Glutamatergic neuron (in vitro differentiated cells): ENCODE measurements at places on chromosomes 7 and 10.

DNA sequence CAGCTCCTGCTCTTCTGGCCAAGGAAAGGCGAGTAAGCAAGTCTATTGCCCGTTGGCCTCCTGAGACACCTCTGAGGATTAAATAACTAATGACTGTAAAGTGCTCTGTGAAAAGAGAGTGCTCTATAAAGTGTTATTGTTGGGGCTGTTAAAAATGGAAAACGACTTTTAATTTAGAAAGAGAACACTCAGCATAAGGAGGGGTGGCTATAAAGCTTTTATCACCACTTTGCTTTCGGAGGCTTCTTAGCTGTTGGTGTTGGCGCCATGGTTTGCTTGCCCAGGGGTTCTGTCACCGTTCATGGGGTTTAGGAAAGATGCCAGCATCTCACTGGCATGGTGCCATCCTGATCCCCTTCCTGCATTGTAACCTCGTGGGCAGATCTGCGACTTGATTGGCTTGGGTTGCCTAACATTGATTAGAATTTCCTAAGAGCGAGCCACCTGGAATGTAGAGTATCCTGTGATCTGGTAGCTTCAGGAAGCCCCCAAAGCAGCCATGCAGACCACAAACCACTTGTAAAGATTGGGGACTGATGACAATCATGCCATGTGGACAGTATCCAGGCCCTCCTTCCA is 509.9 kb downstream of the LRMDA start:
- H3K4me1 ChIP-seq, result peaks cover 13% of the 10 kb centered on the region
- H3K4me3 ChIP-seq, result no peak overlapping the region
- H3K27ac ChIP-seq, result no peak overlapping the region
- H3K27me3 ChIP-seq, result peaks cover 4% of the 10 kb centered on the region

DNA sequence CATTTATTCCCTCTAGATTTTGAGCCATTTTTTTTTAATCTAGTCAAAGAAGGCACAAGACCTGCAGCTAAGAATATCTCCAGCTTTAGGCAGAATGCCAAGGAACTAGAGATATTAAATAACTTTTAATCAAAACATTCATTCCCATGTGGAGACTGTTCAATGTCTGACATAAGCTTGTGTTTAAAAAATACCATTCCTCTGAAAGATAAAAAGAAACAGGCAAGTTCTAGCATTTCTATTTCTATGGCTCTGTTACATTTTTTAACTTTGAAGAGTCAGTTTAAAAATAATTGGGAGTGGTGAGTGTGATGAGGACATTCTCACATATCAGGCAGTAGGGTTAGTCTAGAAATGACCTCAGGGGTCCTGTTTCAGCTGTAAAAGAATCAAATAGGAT is 48.0 kb downstream of the RHOBTB1 start:
- no peaks in the 10 kb centered on the region for H3K27me3 ChIP-seq
- H3K4me1 ChIP-seq, result no peaks in the 10 kb centered on the region
- no peak overlapping the region for H3K4me3 ChIP-seq
- H3K27ac ChIP-seq, result no peak overlapping the region
- DNase-seq, result no peak

DNA sequence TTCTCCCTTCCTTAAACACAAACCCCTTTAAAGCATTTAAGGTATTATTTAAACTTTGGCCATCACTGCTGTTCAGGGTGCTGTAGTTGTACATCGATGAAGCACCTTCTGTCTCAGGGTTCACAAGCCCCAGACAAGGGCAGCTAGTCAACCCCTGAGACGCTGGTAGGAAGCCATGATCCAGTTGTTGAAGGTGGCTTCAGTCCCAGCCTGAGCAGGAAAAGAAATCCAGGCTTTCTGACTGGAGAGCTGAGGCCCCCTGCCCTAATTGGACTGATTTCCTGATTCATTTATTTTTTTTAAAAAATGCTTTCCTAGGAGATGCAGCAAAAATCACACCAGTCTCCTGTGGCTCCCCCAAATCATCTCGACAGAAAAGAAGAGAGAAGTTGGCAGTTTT is 15.8 kb downstream of the CPA1 start:
- no peak for DNase-seq
- peaks cover 34% of the 10 kb centered on the region for H3K4me1 ChIP-seq
- no peaks in the 10 kb centered on the region for H3K36me3 ChIP-seq
- H3K27ac ChIP-seq, result no peak overlapping the region

DNA sequence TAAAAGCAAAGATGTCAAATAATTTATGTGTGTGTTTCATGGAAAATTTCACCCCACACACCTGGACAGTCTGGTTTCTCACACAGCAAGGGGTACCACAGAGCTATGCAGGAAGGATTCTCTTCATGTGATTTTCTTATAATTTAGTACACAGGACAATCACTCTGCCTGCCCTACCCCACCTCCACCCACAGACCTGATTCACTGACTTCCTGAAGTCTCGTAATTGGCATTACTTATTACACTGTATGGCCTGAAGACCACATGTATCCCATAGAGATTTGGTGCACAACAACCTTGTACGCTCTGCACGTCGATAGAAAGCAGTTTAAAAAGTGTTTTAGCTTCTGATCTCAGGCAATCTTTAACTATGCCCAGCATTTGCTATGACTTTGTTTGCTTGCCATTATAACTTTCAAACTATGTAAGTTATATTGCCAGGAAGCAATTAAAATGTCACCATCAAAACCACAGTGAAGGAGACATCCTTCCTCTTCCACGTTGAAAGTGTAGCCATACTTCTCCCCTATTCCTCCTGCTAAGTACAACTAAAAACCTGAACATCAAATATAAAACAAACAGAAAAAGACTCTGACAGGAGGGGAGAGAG is 279.4 kb upstream of the IMMP2L start:
- H3K36me3 ChIP-seq, result peaks cover 2% of the 10 kb centered on the region
- no peak overlapping the region for H3K4me3 ChIP-seq
- no peaks in the 10 kb centered on the region for H3K4me1 ChIP-seq

GRCh38 chr10:116829711-116830110 is 19.6 kb upstream of the ENO4 start:
- H3K27me3 ChIP-seq, result no peaks in the 10 kb centered on the region
- no peak for DNase-seq
- peaks cover 7% of the 10 kb centered on the region for H3K4me1 ChIP-seq
- H3K27ac ChIP-seq, result no peak overlapping the region
- H3K4me3 ChIP-seq, result no peak overlapping the region
- no peaks in the 10 kb centered on the region for H3K36me3 ChIP-seq

DNA sequence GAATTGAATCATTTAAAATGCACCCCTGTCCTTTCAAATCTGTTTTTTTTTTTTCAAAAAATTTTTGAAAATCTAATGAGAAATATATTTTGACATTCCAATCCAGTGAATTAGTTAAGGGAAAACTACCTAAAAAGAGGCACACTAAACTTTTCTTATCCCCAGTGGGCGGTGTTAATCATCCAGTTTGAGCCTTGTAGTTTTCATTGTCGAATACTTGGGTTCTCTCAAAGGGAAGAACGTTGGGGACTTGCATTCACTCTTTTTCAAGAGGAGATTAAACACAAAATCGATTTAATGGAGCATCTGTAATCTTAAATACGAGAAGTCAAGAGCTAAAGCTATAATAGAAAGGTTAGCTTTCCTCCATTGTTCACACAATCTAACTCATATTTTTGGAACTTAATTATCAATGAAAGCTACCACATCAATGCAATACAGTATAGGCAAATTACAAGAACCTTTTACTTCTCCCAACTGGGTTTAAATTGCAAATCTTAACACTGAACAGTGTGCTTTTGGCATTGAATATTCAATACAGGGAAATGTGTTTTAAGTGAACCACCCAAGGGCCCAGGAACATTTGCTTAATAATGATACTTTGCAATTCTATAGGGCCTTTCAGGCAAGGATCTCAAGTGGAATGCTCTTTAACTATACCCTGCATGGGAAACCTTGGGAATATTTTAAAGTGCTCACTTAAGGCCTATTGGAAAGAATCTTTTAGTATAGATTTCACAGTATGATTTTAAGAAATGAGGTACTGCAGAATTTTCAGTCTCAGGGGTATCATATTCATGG is 13.1 kb upstream of the SP8 start:
- no peaks in the 10 kb centered on the region for H3K36me3 ChIP-seq
- H3K27me3 ChIP-seq, result peaks cover 15% of the 10 kb centered on the region
- H3K4me1 ChIP-seq, result peaks cover 5% of the 10 kb centered on the region
- DNase-seq, result no peak
- H3K27ac ChIP-seq, result no peak overlapping the region

DNA sequence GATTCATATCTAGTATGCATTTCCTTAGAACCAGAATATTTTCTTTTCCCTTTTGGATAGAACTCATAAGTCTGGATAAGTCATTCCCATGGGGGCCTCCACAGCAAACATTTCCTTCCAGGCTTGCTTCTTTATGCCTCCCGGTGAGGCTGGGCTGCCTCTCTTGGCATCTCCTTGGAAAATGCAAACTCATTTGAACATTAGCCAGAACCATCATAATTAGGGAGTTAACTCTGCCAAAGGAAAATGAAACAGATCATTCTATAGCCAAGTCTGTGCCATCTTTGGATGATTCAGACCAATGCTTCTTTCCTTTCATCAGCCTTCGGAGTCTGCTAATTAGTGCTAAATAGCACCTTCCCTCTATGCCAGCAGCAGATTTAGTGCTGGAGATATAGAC is 81.1 kb downstream of the PLPP4 start:
- peaks cover 17% of the 10 kb centered on the region for H3K36me3 ChIP-seq
- DNase-seq, result no peak
- no peak overlapping the region for H3K4me3 ChIP-seq
- peaks cover 4% of the 10 kb centered on the region for H3K27me3 ChIP-seq

DNA sequence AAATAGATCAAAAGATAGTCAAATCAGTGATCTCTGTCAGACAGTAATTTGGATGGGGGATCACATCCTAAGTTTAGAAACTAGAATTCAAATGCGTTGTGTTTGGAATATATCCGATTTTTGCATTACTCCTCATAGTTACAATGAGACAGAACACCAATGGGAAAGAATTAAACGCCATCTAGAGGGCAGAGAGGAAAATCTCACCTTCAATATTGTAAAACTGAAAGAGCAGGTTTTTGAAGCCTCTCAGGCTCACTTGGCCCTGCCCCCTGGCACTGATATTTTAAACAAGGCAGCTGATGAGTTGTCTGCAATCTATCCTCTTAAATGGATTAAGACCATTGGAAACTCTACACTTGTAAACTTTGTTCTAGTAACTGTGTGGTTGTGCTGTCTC is 17.7 kb downstream of the FRG2B start:
- no peak for DNase-seq
- H3K4me1 ChIP-seq, result no peaks in the 10 kb centered on the region
- no peak overlapping the region for H3K27ac ChIP-seq

DNA sequence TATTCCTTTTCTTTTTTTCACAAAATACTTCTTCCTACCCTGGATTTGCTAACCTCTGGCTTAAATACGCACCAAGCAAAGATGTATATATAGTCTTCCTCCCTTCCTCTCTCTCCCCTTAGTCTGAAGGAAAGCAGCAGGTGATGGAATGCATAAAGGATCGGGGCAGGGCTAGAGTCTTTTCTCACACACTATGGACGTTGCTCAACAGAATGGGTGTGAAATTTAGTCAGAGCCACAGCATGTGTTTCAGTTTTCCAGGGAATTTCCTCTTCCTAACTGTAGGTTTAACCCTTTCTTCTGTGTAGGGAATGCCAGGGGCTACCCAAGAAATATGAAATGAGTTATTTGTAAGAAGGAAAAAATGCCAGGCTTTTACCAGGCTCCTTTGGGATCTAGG is 71.4 kb upstream of the NFKB2 start:
- no peak overlapping the region for H3K27ac ChIP-seq
- DNase-seq, result no peak
- no peak overlapping the region for H3K4me3 ChIP-seq
- H3K36me3 ChIP-seq, result no peaks in the 10 kb centered on the region

DNA sequence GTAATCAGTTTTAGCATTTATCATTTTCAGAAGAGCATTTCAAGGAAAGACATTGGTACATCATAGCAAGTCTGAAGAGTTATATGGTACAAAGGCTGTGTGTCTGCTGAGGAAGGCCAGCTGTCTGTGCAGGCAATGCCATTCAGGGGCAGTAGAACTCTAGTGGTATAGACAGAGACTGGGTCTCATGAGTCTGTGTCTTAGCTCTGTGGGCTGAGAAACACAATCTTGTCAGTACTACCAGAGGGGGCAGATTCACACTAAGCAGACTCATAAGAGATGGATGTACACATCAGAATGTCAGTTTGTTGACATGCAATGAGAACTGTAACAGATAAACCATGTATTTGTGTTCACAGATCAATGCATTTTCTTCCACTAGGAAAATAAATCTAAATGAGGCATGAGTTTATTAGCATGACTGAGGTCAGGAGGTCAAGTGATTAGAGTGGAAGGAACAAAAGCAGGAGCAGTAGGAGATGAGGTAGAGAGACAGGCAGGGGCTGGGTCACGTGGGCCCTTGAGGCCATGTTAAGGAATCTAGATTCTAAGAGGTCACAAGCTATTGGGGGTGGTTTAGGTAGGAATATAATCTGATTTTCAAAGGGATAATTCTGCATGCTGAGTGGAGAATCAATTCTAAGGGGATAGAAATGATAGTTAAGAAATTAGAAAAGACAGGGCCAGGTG is 7.5 kb upstream of the GGCT start:
- DNase-seq, result no peak
- no peaks in the 10 kb centered on the region for H3K36me3 ChIP-seq
- H3K4me3 ChIP-seq, result no peak overlapping the region
- H3K27me3 ChIP-seq, result no peaks in the 10 kb centered on the region

DNA sequence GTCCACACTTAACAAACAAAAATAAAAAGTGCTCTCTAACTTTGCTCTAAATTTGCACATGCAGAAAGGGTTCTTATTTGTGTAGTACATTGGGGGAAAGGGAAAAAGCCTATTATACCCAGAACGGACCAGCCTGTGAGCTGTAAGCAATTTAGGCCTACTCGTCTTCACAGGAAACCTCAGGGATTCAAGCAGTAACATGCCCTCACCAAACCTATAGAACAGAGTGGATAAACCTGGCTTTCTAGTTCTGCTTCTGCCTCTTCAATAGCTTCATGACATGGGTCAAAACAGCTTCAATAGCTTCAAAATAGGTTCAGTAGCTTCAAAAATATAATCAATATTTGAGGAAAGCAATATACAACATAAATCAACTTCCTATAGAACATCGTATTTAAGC is 163.7 kb downstream of the ARL4A start:
- no peak overlapping the region for H3K4me3 ChIP-seq
- no peak overlapping the region for H3K27ac ChIP-seq
- DNase-seq, result no peak
- no peaks in the 10 kb centered on the region for H3K4me1 ChIP-seq
- no peaks in the 10 kb centered on the region for H3K27me3 ChIP-seq
- no peaks in the 10 kb centered on the region for H3K36me3 ChIP-seq

GRCh38 chr10:66822801-66823200 is 103.0 kb upstream of the LRRTM3 start:
- no peak overlapping the region for H3K27ac ChIP-seq
- H3K27me3 ChIP-seq, result no peaks in the 10 kb centered on the region
- DNase-seq, result no peak

GRCh38 chr7:23530405-23530804 is 1.4 kb downstream of the TRA2A start:
- no peaks in the 10 kb centered on the region for H3K36me3 ChIP-seq
- peaks cover 10% of the 10 kb centered on the region for H3K27me3 ChIP-seq
- H3K27ac ChIP-seq, result peak overlapping the region; percentile 100
- DNase-seq, result no peak
